NCI-H1930 (cell line): ENCODE measurements at places on chromosomes 13 and 19.

DNA sequence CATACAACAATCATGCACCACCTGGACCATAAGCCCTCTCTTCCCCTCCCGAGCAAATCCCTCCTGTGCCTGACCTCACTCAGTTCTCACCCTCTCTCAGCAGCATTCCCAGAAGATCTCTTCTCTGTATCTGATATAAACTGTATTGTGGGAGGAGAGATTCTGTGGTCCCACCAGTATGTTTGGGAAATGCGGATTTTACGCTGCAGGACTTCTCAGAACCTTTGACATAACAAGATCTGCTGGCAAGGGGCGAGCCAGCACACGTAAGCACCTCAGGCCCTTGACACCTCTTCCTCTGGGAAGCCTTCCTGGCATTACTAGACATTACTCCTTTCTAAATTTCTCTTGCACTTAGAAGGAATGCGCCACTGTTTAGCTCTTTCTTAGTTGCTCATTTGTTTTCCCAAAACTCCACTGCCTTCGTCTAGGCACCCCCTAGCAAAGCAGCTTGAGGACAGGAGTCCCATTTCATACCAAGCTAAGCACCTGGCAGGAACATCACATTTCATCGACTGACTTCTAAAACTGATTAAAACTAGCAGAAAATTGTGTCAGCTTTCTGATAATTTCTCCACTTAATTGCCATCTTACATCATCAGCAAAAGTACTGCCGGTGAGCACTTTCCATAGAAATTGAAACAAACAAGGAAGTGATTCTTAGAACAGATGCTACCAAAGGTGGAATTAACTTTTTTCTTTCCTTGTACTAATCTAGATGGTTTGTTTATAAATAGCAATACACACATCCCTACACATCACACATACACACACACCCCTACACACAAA, 63.2 kb downstream of the CCDC70 start:
- no peak for DNase-seq

DNA sequence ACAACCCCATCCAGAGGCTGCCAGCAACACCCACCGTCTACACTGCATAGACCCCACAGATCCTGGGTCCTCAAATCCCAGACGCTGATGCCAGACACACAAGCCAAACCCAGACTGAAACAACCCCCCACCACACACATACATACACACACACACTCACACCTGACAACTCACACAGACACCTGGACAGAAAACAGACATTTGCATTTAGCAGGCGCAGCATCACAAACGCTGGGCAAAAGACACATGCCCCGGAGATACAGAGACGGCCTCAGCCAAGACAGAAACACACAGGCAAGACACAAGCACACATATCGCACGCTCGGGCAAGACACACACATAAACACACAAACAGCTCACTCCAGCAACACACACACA, 1.3 kb downstream of the BBC3 start:
- no peak for DNase-seq

DNA sequence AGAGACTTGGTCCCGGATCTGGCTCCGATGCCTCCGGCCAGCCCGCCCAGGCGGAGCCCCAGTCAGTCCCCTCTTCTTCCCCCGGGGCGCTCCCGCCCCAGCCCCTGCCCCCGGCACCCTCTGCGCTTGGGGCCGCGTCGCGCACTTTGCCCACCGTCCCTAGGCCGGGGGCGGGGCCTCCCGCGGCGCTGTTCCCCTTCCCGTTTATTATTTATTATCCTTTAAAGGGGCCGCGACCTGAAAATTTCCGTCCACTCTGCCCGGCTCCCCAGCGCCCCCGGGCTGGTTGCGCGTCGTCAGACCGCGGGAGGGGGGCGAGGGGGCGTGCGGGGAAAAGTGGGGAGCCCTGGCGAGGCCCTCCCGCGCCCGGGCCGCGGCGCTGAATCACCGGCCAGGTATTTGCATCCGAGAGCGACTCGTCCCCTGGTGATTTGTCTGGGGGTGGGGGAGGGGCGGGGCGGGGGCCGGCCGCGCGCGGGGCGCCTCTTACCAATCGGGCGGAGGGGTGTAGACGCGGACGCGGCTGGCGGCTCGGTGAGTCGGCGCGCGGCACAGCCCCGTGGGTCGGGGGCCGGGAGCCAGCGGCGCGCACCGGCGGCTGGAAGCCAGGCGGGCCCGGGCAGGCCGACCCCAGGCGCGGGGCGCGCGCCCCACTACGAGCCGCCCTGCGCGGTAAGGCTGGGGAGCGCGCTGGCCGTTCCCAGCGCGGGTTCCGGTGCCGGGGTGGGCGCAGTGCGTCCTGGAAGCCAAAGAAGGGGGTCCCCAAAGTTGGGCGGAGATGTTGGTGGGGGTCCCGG, at the start of gene ARID3A:
Gene ARID3A, plus strand, starts transcription at position 510 of the 797 bp plus-strand sequence. CDS start 3,494 bp downstream, outside the sequence.
- peak; percentile 75 for DNase-seq

DNA sequence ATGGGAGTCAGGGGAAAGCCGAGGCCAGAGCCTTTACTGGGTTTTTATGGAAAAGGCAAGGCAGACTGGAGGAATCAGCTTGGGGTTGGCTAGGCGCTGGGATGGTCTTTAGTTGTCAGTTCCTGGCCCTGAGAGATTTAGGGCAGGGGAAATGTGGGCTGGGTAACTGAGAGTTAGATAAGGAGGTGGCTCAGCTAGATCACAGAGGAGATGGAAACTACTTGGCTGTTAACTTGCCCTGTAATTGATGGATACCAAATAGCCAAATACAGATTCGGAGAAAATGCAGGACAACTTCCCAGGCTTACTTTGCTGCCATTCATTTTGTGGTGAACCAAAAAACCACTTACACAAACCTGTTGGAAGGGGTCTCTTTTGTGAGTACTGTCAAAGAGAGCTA, 54.0 kb downstream of the LRCH1 start:
- DNase-seq: no peak

DNA sequence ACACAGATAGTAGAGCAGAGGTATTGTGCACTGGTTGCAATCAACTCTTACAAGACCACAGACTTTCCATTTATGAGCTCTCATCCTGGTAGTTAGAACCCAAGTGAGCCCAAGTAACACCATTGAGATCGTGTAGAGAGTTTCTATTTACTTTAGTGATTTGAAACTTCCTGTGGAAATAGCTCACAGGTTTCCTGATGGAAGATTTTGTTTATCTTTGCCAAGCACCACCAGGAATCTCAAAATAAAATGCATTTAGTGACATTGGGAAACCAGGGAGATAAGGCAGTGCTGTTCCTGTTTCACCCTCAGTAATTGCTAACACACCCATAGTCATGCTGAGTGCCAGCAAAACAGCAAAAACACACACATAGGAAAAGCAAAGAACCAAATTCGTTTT, 102.5 kb downstream of the FLT1 start:
- no peak for DNase-seq

DNA sequence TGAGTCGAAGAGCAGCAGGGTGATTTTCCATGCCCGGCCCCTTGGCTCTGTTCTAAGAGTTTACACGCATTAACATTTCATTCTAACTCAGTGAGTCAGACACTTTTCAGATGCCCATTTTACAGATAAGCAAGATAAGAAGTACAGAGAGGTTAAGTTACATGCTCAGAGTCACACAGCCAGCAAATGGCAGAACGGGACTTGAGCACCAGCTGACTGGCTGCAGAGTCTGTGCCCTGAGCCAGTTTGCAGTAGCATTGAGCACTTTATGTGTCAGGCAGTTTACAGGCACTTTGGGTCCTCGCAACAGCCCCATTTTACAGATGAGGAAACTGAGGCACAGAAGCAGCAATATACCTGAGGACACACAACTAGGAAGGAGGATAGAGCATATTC, 19.0 kb downstream of the CCDC8 start:
- no peak for DNase-seq

DNA sequence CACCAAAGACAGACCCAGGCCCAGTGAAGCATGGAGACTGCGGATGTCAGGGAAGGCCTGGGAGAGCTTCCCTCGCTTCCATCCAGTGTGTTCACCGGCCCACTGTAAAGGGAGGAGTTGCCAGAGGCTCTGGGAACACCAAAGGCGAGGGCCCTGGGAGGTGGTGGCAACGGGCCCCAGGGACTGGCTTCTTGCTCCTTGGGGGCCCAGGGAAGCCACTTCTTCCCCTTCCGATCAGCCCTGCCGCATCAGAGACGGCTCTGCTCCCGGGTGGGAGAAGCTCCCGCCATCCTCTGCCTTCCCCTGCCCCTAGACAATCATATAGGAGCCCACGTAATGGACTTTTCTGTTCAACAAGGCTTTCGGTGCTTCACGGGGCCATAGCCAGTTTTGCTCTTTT, 83.4 kb upstream of the GPR183 start:
- no peak for DNase-seq

- no peak for DNase-seq
These were observed 1.7 kb downstream of the TBXA2R start for GRCh38 chr19:3604987-3605343.

GRCh38 chr19:9729162-9729561, 39.4 kb downstream of the ZNF846 start:
- no peak for DNase-seq

GRCh38 chr19:13681509-13681908, 82.8 kb upstream of the MRI1 start:
- no peak for DNase-seq
